ENCODE measurements at places on chromosomes 12 and 14.

DNA sequence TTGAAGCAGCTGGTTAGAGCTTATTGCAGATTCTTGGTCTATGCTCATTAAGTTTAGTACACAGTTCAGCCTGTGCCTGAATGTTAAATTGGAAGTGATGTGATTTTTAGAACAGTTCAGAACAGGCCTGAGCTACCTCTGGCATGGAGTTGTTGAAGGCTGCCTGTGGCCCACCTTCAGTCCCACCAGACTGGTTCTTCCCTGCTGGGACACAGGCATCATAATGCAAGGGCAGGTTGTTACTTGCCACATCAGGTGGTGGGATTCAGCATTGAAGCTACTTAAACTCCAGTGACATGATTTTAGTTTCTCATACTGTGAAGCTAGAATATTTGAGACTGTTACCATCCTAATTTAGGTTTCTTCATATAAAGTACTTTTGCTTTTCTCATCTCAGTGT, 49.4 kb downstream of the PROX2 start:
- DNase-seq, result no peak

- DNase-seq, result no peak
Observed at GRCh38 chr14:101005447-101005846, 101.9 kb upstream of the RTL1 start.

DNA sequence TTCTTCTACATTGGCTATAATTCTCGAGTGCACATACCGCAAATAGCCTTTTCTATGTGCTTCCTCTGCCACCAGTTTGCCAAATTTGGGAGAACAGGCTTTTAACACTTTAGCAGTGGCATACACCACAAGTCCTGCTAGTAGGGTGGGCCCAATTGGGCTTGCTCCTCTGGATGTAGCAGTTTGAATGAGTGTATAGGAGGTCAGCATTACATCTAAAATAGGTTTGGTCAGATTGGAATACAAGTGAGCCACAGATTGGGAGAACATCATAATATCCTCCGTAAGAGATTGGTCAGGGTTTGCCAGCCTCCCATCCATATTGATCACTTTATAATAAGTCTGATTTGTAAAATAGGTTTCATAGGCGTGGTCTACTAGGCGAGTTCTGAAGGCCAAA, 902 bp downstream of the ABCD2 start:
- no peak for DNase-seq

DNA sequence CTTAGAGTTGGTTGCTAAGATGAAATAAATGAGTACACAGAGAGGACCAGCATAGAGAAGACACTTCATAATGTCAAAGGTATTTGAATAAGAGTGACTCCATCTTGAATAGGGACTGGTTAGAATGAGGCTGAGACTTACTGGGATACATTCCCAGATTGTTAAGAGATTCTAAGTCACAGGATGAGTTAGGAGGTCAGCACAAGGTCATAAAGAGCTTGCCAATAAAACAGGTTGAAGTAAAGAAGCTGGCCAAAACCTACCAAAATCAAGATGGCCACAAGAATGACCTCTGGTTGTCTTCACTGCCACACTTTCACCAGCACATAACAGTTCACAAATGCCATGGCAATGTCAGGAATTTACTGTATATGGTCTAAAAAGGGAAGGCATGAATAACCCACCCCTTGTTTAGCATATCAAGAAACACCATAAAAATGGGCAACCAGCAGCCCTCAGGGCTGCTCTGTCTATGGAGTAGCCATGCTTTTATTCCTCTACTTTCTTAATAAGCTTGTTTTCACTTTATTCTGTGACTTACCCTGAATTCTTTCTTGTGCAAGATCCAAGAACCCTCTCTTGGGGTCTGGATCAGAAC, 8.3 kb upstream of the SERPINA1 start:
- DNase-seq, result no peak

DNA sequence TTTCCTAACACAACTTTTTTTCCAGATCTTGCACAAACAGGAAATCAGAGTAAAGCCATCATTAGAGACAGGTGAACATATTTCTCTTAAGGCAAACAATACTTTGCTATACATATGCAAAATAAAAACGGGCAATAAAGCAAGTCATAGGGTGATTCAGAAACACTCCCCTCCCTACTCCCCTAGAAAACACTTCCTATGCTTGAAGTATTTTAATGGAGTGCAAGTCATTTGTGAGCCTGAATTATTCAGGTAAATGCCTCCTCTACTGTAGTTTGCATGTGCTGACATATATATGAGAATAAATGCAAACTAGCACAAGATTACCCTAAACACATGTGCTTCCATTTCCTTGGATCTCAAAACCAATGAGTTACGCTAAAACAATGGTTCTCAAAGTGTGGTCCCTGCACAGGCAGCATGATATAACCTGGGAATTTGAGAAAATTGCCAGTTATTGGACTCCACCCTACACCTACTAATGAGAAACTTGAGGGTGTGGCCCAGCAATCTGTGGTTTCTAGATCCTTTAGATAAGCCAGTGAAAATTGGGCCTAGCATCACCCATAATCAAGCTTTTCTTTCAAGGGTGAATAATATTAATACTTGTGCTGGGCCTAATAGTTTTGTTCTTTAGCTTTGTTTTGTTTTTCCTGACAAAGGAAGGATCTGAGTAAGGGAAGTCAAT, 159.7 kb upstream of the BMP4 start:
- no peak for DNase-seq

DNA sequence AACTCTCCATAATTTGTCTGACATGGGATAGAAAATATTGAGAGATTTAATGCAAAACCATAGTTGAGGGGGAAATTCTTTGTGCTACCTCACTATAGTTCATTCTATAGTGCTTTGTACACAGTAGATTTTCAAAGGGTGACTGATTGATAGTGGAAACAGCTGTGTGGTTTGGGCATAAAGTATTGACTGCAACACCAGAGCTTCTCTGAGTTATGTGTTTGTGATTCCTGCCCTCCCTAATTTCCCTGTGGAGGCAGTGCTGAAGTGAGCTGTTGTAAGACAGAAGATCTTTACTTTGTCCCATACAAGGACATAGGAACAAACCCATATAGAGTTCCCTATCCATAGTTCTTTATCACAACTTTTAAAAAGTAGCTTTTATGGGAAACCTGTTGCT, 47.1 kb downstream of the PTPRQ start:
- DNase-seq, result no peak

DNA sequence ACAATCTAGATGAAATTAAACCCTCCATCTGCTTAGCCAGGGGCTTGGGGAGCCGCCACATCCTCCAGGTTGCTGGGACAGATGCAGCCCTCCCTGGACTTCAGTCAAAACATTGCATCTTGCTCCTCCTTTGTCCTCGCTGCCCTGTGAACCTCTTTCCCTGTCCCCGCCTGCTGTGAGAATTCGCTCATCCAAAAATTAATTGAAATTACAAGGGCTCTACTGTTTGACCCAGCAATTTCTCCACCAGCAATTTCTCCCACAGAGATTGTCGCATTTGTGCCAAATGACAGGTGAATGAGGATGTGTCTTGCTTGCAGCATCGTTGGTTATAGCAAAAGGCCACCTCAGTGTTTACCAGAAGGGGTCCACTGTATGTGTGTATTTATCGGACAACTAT, 5.0 kb upstream of the POP5 start:
- no peak for DNase-seq

- no peak for DNase-seq
Observed at GRCh38 chr14:55136885-55137786, 8.1 kb downstream of the LGALS3 start.

GRCh38 chr14:61103541-61104339, 122.7 kb downstream of the SLC38A6 start:
- peak; percentile 56 for DNase-seq

- DNase-seq, result no peak
Observed at GRCh38 chr12:81819991-81820633, 61.0 kb upstream of the PPFIA2 start.

DNA sequence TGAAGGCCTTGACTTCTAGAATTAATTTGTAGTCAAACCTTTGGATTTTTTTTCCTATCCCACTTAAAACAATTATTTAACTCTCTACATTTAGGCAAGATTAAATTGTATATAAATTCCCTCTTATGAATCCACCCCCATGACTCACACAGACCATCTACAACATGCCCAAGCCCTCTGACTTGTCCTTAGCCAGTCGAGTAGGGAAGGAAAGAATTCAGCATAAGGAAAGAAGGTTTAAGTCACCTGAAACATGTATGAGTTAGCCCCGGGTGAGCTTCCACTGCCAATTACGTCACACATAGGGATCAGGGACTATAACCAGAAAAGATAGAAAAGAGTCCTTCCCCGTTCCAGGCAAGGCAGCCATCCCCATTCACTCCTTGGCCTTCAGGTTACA, 14.9 kb upstream of the RESF1 start:
- DNase-seq, result no peak

DNA sequence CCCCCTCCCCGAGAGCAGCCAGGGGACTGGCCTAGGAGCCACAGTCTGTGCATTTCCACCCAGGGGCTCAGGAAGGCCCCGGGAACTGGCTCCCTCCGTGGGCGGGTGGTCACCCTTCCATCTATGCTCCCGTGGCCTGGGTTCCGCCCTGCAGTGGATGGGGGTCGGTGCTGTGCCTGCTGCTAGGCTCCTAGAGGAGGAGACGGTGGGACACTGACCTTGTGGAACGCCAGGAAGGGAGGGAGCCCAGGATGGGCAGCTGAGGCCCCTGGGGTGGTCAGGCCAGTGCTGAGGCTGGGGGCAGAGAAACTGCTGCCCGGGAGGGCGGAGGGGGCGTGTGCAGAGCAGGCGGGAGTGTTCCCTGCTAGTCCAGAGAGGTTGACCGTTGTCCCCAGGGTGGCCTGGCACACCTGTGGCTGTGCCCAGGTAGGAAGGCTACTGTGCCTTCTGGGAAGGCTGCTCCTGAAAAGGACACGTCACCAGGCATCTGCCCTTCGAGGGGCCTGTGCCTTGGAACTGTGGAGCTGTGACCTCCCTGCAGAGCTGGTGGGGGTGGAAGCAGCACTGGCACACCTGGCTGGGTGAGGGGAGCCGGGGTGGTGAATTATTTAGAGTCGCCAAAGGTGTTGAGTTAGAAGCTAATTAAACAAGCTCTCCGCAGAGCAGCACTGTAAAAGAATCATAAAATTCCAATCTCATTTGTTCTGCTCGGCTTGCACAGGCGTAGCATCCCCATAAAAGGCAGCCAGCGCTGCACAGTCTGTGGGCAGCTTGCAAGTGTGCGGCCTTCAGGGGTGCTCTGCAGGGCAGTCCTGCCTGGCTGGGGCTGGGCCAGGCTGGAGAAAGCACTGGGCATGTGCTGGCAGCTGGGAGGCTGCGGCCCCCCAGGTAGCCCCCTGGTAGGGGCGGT, 145.1 kb downstream of the KIF26A start:
- DNase-seq, result no peak

DNA sequence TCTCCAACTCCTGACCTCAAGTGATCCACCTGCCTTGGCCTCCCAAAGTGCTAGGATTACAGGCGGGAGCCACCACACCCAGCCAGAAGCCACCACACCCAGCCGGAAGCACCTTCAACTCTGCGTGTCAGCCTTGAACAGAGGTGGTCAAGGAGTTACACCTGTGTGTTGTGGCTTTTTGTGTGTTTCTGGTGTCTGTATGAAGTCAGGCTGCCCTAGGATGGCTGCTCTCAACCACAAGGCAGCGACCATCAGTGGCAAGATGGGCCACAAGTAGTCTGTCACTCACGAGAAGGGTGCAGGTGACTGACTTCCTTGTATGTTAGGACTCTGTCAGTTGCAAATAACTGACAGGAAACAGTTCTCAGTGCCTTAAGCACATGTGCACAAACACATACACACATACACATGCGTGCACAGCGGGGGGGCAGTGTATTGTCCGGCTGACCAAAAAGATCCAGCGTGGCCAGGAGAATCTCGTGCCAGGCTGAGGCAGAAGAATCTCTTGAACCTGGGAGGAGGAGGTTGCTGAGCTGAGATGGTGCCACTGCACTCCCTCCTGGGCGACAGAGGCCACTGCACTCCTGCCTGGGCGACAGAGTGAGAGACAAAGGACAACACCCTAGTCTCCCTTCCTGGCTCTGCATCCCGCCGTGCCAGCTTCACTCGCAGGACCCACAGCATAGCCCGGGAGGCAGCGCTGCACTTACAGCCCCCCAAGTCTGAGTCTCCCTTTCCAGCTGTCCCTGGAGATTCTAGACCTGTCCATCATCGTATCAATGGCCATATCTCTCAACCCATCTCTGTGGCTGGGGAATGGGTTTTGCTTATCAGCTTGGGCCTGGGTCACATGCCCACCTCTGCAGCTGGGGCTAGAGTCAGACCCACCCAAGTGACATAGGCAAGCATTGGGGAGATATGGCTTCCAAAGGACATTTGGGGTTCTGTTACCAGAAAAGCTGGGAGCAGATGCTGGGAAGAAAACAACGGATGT, 13.7 kb downstream of the P2RX4 start:
- no peak for DNase-seq

DNA sequence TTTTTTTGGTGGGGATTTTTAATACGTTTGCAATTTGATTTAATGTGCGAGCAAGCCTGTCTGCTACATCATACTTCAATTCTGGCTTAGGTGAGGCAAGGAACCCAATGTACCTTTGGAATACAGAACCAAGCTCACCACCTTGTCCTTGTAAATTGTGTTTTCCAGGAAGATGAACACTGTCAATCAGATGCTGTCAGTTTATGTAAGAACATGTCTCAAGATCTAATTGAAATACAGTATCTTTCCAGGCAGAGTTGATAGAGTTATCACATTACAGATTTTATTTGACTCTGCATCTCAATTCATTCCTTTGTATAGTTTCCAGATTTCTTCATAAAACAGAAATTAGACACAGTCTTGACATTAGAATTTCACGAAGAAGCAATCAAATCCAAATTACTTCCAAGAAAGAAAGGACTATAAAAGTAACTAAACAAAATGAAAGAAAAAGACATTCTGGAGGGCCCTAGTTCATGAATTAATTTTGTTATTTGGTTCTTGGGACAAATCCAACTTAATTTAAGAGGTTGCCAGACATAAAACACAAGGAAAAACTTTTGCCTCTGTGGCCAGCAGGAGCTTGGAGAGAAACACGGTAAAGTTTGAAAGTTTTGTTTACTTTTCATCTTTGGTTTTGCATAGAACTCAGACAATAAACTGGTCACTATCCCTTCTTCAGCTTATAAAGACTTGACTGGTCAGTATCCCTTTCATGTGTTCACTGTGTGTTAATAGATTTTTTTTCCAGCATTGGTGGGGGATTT, 16.4 kb upstream of the MED13L start:
- no peak for DNase-seq

- DNase-seq, result no peak
Observed at GRCh38 chr12:98352218-98352811, 163.1 kb upstream of the TMPO start.

GRCh38 chr14:21043974-21044618, 1.9 kb downstream of the RNASE7 start:
- no peak for DNase-seq

DNA sequence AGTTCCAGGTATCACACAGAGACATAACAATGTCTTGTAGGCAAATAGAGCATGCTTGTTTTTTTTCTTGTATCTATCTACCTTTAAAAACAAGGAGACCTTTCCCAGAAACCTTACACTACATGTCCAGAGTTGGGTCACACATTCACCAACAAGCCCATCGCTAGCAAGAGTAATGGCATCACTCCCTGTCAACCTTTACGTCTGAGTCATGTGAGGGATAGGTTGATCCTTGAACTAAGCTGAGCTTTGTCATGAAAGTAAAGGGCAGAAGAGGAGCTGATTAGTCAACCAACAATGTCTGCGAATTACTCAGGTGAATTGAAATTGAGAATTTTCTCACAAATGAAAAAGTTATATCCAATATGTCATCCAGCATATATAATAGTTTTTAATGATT, 219.4 kb downstream of the CNTN1 start:
- no peak for DNase-seq

GRCh38 chr14:39673270-39673711, 241.1 kb upstream of the FBXO33 start:
- DNase-seq, result no peak
